Substantia nigra (tissue), 51 donors: ENCODE measurements at places on chromosomes 2 and 18.

DNA sequence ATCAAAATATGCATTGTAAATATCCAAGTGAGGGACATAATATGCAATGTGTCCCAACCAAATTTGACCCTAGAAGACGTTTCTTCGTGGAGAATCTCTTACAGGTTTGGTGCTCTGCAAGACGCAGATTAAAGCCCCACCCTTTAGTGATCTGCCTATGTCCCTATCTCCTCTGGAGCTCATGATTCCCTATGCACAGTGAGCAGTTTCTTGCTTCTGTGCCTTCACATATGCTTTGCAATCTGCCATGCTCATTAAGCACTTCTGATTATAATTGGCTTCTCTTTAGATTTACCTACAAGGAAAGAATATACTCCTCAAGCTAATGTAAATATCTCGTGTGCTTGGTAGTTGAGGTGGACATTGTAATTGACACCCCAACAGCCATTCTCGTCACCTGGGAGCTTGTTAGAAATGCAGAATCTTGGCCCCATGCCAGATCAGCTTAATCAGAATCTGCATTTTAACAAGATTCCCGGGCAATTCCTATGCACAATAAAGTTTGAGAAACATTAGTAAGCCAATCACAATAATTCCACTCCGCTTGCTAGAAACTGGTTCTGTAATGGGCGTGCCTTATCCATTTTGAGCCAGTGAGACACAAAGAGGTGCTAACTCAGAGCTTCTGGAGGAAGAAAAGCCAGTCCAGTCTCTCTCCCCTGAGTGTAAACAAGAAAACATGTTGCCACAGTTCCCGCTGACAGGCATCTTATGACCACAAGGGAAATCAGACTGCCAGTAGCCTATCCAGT lies 2.8 kb upstream of the PUM2 start:
- DNase-seq = no peak

- DNase-seq = no peak
These were observed 43.8 kb upstream of the ZNF516 start for GRCh38 chr18:76538846-76539245.

GRCh38 chr2:30455114-30455738 lies 8.2 kb downstream of the LCLAT1 start:
- no peak for DNase-seq

- DNase-seq = no peak
These were observed 18.1 kb downstream of the NETO1 start for GRCh38 chr18:72849671-72850070.

- DNase-seq = no peak
These were observed 41.7 kb upstream of the IGFBP2 start for GRCh38 chr2:216591480-216591879.

- DNase-seq = no peak
These were observed 23.4 kb upstream of the CREG2 start for GRCh38 chr2:101410746-101411145.

GRCh38 chr2:42086500-42086953 lies 38.7 kb downstream of the PKDCC start:
- peak; percentile 27 for DNase-seq

DNA sequence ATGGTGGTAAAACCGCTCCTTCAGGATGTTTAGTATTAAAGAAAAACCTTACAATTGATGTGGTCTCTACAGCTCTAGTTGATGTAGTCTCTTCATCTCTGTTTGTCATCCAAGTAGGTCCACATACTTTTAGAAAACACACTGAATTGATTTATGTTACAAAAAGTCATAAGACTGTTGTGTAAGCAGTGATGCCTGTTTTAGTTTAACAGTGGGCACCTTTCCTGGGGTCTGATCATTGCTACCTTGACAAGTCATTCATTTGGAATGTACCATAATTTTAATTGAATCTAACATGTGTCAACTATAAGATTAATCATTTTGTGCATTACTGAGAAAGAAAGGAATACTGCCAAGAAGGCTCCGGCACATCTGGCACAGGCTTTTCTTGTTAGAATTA lies 34.3 kb downstream of the GIGYF2 start:
- no peak for DNase-seq

DNA sequence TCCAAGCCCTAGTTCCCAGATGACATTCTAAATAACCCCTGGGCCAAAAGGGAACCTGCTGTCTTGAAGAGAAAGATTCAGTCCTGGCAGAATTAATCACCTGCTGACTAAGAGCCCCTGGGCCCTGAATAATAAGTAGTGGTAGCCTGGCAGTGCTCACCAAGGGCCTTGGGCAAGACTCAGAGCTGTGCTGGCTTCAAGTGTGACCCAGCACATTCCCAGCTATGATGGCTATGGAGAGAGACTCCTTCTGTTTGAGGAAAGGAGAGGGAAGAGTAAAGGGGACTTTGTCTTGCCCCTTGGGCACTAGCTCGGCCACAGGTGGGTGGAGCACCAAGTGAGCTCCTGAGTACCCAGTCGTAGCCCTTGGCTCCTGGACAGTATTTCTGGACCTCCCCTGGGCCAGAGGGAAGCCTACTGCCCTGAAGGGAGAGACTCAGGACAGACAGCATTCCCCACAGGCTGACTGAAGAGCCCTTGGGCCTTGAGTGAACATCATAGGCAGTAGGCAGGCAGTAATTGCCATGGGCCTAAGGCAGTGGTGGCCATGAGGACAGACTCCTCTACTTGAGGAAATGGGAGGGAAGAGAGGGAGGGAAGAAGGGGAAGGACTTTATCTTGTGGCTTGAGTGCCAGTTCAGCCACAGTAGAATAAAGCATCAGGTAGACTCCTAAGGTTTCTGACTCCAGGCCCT lies 40.0 kb upstream of the INPP4A start:
- no peak for DNase-seq

- DNase-seq = no peak
These were observed 3.4 kb downstream of the ACVR1C start for GRCh38 chr2:157625296-157625695.

- DNase-seq = no peak
These were observed 47.7 kb downstream of the DNMT3A start for GRCh38 chr2:25293958-25294562.

- DNase-seq = no peak
These were observed 114.9 kb upstream of the OSR1 start for GRCh38 chr2:19473350-19473749.

DNA sequence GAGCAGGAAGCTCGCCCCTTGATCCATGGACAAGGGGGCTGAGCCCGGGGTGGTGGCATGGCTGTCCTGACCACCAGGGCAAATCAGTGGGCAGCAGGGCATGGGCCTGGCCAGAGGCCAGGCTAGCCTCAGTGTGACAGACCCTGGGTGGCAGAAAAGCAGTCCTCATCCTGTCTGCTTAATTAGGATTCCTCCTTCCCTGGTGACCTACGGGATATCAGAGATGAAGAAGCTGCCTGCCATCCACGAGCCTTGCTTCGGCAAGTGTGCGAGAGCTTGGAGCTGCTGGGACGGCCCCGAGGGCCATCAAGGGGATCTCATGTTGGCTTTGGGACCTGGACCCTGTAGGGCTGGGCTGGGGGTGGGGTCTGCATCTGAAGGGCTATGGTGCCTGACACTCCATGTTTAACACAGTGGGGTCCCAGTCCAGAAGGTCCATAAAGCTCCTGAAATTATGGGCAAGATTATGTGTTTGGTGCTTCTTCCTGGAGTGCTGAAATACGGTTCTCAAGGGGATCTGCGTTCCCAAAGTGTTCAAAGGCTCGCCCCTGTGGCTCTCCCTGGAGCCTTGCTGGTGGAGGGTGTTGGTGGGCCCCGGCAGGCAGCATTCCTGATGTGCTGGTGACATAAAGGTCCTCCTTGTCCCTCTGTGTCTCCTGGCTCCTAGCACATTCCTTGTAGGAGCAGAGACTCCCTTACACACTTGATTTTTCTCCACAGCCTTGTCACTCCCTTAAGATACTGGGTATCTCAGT lies 52.6 kb downstream of the KCNIP3 start:
- no peak for DNase-seq

GRCh38 chr2:600542-601386 lies 76.4 kb downstream of the TMEM18 start:
- no peak for DNase-seq

DNA sequence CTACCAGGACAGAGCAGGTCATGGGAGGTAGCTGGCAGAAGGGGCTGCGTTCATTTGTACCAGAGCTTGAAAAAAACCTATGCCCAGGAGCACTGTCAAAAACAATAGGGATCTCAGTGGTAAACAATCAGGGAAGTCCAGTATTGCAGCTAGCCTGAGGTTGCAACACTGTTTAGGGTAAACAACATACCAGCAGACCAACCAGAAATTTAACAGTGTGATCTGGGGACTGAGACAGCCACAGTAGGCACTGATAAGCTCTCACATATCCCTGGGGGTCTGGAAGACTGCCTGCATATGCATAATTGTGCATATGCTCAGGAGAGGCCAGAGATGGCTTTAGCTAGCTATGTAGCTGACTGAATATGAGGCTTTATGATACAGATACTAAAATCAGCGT lies 12.0 kb upstream of the ZCCHC2 start:
- DNase-seq = no peak

- DNase-seq = no peak
These were observed 40.4 kb downstream of the L3MBTL4 start for GRCh38 chr18:6374340-6374739.

GRCh38 chr2:74653985-74654882 lies at the start of gene SEMA4F:
Gene SEMA4F, plus strand, starts transcription at chr2:74654247. Its CDS starts 130 bp downstream, at chr2:74654377.
- peak; percentile 97 for DNase-seq

DNA sequence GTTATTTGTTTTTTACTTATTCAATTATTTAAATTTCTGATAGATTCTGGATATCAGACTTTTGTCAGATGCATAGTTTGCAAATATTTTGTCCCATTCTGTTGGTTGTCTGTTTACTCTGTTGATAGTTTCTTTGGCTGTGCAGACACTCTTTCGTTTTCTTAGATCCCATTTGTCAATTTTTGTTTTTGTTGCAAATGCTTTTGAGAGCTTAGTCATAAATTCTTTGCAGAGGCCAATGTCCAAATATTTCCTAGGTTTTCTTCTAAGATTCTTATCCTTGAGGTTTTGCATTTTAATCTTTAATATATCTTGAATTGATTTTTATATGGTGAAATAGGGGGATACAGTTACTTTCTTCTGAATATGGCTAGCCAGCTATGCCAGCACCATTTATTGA lies 112.7 kb upstream of the SESTD1 start:
- no peak for DNase-seq

- DNase-seq = no peak
These were observed 67.8 kb downstream of the TMEFF2 start for GRCh38 chr2:192126912-192127311.

DNA sequence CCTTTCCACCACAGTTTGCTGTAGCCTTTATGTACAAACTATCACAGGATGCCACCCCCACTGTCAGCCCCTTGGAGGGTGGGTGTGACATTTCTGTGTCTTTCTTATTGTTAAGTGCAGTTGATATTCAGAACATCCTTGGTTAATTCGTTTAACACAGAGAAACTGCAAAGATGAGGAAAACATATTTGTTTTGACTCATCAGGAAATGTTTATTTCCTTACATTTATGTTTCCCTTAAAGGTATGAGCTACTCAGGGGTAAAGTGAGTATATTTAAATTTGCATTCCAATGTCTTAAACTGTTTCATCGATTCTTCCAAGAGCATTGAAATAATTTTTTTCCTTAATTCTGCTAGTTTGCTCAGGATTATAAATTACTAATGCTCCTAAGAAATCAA lies 243.4 kb downstream of the RDH14 start:
- no peak for DNase-seq

DNA sequence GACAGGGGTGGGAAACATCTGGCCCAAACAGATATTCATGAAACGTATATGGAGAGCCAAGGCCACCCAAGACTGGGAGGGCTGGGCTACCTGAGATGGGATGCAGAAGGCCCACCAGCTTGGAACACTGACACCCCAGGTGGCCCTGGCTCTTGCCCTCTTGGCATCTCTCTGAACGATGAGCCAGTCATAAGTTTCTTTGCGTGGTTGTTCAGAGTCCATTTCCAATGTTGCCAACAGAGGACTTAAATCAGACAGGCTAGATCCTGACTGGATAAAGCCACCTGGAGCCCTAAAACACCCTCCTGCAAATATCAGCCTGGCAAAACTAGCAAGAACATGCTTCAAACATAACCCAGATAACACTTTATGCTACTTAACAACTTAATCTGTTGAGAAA lies 42.6 kb downstream of the LPIN2 start:
- no peak for DNase-seq

- DNase-seq = no peak
These were observed 971.0 kb upstream of the CDH2 start for GRCh38 chr18:29147944-29148343.

- DNase-seq = no peak
These were observed 11.3 kb downstream of the ZNF516 start for GRCh38 chr18:76483780-76484179.

- DNase-seq = no peak
These were observed 136.0 kb downstream of the ATP9B start for GRCh38 chr18:79204889-79205807.

DNA sequence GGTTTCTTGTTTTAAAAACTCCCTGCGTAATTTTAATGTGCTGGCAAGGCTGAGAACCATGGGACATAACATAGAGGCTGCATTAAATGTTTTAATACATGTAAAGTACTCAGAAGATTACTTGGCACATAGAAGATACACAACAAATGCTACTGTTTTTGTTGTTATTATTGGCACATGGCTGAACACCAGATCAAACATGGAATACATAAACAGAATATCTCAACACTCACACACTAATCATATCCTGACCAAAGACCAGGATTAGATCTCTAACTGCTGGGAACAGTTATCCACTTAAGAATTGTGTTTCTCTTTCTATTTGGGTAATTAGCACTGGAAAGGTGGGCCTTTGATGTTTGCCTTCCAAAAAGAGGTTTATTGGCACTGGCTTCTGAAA lies 69.3 kb downstream of the KCNE4 start:
- DNase-seq = no peak

- no peak for DNase-seq
These were observed 27.3 kb downstream of the LPIN2 start for GRCh38 chr18:2985628-2986027.

DNA sequence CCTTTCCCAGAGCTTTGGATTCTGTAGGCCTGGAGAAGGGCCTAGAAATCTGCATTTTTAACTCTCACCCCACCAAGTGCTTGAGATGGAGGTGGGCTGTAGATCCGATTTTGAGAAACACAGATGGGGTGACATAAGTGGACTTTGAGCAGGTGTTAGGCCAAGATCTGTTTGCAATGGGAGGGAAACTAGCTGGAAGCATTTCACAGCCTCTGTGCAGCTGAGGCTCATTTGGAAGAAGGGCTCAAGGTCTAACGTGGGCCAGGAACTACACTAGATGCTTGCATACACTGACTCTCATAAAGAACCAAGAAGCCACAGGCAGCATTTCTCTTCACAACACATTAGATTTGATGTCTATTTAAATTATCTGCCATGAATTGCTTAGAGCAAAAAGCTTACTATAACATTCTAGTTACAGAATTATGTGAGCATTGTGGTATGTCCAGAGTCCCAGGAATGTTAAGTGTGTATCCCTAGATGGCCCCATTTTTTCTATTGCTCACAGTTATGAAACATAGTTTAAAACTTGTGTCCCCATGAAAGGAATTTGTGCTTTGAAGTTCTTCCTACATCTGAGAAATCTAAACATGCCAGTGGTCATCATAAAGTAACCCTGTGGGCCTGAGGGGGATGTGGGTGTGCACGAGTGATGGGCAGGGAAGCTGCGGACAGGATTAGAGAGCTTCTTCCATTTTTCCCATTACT lies 77.2 kb downstream of the CD28 start:
- no peak for DNase-seq
